ENCODE measurements at places on chromosomes 2 and 18. TPM values are rescaled to one million over a fixed set of nuclear protein-coding genes. Genes with fewer than 3 reads are reported as not detected.

Gene TMEM163
- total RNA-seq, result not detected

Gene IER3IP1
- 20.6 TPM for total RNA-seq

Gene ALPP
- not detected for total RNA-seq

Gene SF3B6
- total RNA-seq, result 89.0 TPM

Gene CCDC148
- 0.26 TPM for total RNA-seq

Gene ARL5A
- total RNA-seq, result 49.6 TPM

Gene AMER3
- total RNA-seq, result not detected

Gene ZNF804A
- total RNA-seq, result not detected

Gene CACNB4
- total RNA-seq, result 0.31 TPM

Gene CPLX4
- not detected for total RNA-seq

- DNase-seq, result no peak
Observed at GRCh38 chr18:9992300-9992972, 78.6 kb downstream of the VAPA start.

GRCh38 chr2:119760956-119761275 lies 1.2 kb downstream of the PTPN4 start:
- DNase-seq, result peak; percentile 39

GRCh38 chr2:76825140-76825970 lies 696.8 kb downstream of the LRRTM4 start:
- DNase-seq, result no peak

DNA sequence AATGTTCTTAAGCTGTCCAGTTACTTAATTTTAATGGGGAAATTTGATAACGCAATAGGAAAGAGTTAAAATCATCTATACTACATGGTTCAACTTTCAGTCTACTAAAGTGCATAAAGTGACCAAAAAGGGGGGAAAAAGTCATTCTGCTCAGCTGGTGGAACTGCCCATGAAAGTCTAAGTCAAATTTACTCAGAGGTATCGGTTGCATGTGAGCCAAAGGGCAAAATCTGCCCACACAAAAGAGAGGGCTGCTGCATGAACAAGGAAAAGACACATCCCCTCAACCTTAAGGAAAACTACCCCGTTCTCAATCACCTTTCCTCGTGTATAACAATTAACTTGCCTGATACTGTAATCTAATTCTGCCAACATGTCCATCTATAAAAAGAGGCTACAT lies 126.1 kb downstream of the TCF4 start:
- no peak for DNase-seq

DNA sequence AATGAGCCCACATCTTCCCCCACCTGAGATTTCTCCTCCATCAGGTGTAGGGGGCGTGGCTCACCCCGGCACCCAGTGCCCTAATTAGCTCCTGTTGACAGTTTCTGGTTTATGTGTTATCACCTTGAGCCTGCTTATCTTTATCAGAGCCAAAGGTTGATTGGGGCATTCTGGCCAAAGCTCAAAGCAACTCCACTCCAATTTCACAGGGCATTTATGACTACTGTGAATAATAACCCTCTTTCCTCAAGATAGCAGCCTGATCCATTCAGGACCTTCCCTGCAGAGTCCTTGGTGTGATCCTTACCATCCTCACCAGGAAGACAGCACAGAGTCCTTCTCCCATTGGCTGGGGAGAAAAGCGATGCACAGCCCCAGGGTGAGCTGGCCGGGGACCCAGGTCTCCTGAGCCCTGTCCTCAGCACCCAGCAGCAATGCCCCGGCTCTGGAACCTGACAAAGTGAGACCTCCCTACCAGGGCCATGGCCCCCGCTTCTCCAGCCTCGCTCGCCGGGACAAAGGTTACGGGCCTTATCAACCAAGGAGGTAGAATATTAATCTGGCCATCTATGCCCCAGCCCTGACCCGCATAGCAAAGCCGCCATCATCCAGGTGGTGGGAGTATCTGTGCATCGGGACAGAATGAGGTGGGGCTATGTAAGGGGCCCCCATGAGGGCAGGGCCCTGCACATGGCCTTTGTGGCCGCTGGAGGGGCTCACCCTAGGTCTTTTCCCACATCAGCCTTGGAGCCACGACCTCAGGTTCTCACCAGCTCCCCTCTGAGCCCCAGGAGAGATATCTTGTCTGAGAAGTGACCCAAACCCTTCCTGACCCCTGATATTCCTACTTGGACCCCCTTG lies 64.5 kb downstream of the ZFP36L2 start:
- no peak for DNase-seq

DNA sequence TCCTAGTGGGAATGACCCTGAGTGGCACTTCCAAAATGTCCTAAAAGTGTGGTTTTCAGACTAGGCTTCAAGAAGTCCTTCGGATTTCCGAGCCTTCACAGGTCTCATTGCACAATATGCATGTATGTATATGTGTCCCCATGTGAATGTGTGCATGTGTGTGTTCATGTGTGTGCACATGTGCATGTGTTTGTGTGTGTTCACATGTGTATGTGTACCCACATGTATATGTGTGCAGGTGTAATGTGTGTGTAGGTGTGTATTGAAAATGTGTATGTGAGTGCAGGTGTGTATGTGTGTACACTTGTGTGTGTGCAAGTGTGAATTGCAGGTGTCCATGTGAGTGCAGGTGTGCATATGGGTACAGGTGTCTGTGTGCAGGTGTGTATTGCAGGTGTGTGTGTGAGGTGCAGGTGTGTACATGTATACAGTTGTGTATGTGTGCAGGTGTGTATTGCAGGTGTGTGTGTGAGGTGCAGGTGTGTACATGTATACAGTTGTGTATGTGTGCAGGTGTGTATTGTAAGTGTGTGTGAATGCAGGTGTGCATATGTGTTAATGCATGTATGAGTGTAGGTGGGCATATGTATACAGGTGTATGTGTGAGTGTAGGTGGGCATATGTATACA lies 124.4 kb upstream of the EPB41L3 start:
- DNase-seq, result no peak

GRCh38 chr18:28766027-28766426 lies 589.1 kb upstream of the CDH2 start:
- no peak for DNase-seq

DNA sequence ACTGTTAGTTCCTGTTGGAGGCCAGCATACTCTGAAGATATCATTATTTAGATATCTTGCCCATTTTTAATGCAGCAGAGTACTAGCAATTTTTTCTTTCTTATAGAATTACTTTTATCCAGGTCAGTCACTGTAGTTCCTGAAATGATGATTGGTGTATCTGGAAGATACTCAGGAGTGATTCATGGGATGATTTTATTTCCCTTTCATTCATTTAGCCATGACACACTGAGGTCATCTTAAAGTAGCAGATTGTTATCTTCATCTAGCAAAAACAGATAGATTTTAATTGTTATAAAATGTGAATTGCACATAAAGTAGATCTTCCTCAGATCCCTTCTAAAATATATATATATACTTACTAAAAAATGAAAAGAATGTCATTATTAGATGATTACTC lies 109.1 kb downstream of the PIK3C3 start:
- no peak for DNase-seq

GRCh38 chr2:190255676-190256075 lies 64.0 kb downstream of the HIBCH start:
- DNase-seq, result no peak

DNA sequence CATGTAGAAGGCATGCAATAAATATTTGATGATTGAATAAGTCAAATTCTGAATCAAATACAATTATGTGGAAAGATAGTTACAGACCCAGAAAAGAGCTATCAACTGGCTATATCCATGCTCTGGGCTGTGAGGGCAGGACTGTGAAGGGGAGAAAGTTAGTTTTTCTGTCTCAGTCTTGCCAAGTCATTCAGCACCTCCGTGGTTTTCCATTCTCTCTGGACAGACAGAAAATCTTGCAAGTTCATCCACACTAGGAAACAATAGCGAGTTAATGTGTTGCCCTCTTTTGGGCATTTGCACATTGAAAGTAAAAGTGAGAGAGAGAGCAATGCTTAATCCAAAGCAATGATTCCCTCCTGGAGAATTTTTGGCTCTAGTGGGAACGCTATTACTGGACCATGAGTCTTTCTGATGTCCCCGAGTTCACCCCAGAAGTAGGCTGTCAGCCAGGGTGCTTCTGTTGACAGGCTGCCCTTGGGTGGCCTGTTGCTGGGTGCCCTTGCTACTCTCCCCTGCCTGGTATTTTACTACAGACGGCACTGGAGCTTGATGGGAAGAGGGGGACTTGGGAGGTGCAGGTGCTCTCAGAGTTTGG lies 238.3 kb downstream of the LOXHD1 start:
- DNase-seq, result peak; percentile 16

DNA sequence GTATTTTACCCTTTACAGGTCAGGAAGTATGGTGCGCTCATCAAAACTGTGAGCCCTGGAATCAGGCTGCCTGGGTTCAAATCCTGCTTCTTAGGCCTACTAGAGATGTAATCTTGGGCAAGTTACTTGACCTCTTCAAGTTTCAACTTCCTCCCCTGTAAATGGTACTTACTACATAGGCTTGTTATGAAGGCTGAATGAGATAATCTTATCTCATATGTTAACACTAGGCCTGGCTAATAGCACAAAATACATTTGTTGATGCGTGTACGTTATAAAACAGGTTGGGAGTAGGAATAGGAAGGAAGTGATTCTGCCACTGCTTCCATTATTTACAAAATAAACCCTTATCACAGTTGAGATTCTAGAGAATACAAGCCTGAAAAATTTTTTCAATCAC lies 1.7 kb upstream of the RFTN2 start:
- DNase-seq, result no peak
